ENCODE measurements at places on chromosomes 5 and 9.

- DNase-seq = no peak
These were observed 231.0 kb downstream of the AP3B1 start for GRCh38 chr5:78063495-78063894.

DNA sequence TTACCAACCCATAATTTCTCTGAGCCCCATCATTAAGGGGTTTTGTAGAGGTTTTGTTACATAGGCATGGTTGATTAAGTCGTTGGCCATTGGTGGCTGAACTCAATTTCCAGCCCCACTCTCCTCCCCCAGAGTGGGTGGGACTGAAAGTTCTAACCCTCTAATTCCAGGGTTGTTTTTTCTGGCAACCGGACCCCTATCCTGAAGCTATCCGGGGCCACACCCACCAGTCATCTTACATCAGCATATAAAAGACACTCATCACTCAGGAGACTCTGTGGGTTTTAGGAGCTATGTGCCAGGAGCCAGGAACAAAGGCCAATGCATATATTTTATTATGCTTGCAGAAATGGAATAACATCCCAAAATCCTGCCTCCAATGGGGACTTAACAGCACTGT lies 186.0 kb downstream of the NXNL2 start:
- no peak for DNase-seq

- DNase-seq = no peak
These were observed 22.3 kb upstream of the OMD start for GRCh38 chr9:92446536-92446935.

- no peak for DNase-seq
These were observed 231.8 kb downstream of the BRINP1 start for GRCh38 chr9:119137479-119137878.

- DNase-seq = no peak
These were observed 245.3 kb downstream of the NFIB start for GRCh38 chr9:14068690-14069089.

GRCh38 chr9:21684831-21685362 lies 117.5 kb upstream of the MTAP start:
- no peak for DNase-seq

DNA sequence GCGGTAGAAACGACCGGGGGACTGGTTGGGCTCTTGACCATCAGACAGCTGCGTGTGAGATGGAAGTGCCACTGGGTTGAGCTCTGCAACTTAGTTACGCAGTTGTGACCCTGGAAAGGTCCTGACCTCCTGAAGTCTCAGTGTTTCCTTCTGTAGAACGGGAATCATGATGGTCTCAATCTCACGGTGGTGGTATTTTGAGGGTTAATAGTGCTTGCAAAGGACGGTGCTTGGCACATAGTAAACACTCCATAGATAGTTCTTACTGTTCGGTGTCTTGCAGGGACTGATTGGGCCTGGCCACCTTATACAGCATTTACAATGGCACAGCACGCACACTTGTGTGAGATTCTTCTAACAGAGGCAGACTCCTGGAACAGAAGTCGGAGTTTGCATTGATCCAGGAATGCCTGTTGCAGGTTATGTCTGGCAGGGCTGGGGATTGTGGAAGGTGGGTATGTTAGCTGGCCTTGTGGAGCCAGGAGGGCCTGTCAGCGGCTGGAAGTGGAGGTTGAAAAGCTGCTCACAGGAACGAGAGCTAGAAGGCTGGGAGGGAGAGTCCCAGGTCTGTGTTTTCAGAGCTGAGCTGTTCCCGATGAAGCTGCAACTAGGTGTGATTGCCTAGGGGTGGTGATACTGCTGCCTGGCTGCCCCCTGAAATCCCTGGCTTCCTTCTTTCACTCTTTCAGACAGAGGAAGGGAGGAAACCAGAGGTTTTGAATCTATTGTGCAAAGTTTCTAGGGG lies 962 bp upstream of the TXN start:
- DNase-seq = peak; percentile 8

GRCh38 chr5:126449751-126450271 lies 26.6 kb downstream of the GRAMD2B start:
- DNase-seq = peak; percentile 31

DNA sequence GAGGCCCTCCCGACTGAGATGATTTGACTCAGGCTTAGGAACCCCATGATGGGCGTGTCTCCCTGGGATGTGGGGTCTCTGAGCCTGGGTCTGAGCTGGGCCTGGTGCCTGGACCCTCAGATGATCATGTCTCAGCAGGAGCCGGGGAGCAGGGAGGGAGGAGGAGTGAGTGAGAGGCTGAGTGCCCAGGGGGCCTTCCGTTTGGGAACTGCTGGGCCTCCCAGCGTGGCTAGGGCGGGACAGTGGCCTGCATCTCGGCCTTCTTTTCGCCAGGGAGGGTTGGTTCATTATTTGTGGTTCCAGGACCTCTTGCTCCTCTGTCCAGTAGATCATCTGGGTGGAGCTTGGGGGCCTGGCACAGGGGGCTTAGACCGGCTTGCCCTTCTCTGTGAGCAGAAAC lies 5.6 kb downstream of the PRRX2 start:
- DNase-seq = no peak

DNA sequence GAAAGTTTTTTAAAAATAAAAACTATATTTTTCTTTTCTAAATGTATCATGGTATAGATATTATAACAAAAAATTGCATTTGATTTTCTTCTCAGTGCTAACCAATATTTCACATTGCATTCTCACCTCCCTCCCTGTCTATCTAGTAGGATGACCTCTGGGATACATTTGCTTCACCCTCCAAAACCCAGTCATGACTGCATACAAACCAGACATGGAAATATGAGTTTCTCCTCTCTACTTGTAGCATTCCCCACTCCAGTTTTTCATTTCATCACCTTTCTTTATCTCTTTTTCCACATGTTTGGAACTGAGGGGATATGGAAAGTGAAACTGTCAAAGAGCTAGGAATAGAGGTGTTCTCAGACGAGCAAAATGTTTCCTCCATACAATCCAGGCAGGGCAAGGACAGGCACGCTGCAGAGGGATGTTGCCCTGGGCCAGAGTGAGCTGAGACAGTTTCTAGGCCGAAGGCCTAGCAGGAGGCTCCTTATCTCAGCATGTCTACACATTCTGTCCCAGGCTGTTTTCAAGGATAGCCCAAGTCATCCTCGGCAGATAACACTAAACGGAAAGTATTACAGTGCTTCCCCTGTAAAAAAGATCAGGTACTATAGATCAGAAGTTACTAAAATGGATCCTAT lies 46.7 kb downstream of the MEF2C start:
- DNase-seq = no peak

- DNase-seq = peak; percentile 29
These were observed 89.7 kb upstream of the SLC44A1 start for GRCh38 chr9:105154723-105155191.

DNA sequence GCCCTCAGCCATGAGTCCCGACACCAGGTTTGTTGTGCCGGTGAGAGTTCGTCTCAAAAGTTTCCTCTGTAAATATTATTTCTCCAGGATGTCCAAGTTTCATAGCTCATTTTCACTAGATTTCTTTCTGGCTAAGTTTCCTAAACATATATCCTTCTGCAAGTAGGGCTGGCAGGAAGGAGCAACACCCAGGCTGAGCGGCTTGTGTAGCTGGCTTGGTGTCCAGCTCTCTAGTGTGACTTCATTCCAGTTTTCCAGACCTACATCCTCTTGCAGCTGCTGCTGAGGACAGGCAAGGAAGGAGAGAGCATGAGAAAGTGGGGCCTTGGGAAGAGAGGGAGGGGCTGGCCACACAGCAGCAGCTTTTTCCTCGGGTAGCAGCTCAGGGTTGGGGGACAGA lies 80.3 kb downstream of the FGF1 start:
- no peak for DNase-seq

DNA sequence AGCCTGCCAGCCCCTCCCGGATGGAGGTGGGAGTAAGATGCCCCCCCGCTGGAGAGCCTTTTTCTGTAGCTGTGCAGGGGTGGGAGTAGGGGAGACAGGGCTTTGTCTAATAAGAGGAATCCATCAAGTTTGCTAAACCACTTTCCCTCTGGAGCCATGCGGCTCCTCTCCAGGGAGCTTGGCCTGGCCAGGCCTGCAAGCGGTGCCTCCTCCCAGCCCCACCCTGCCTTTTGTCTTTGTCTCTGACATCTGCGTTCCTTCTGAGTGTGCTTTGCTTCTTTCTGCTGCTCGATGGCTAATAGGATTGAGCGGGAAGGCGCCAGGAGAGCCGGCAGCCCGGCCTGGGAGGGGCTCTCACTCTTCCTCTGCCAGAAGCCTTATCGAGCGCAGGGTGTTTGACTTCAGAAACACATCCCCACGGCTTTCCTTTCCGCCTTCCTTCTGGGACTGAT lies 26.7 kb upstream of the FCN1 start:
- DNase-seq = peak; percentile 35

DNA sequence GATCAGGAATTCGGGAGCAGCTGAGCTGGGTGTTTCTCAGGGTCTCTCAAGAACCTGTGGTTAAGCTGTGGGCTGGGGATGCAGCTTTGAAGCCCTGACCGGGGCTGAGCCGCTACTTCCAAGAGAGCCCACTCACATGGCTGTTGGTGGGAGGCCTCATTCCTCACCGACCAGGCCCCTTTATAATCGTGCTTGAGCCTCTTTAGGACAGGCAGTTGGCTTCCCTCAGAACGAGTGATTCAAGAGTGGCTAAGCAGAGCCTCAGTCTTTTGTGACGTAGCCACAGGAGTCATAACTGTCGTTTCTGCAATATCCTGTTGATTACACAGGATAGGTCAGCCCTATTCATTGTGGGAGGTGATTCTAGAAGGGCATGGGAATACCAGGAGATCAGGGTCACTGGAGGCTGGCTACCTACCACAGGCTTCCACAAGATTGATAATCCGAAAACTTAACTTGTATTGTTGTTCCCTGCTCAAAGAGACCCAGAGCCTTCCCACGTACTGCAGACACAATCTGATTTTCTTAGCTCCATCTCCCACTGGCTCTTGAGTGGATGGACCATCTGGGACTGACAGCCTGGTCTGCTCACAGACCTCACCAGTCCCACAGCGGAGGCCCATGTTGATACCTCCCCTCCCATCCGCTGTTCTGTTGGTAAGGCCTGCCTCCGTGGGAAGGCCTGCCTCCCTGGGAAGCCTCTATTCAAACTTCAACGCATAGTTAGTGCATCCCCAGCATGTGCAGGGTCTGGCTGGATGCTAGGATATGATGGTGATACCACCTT lies 3.0 kb upstream of the ERGIC1 start:
- DNase-seq = peak; percentile 67

GRCh38 chr9:120895951-120896350 lies 19.0 kb upstream of the PHF19 start:
- no peak for DNase-seq

GRCh38 chr5:83899326-83899970 lies 178.8 kb upstream of the HAPLN1 start:
- DNase-seq = peak; percentile 23

GRCh38 chr9:69252436-69252835 lies 72.6 kb upstream of the ENTREP1 start:
- DNase-seq = no peak

- DNase-seq = peak; percentile 38
These were observed 26.2 kb downstream of the SNX24 start for GRCh38 chr5:122871661-122872060.

- no peak for DNase-seq
These were observed 403.9 kb downstream of the CDH18 start for GRCh38 chr5:19584131-19584530.

- no peak for DNase-seq
These were observed 1907.6 kb upstream of the ACO1 start for GRCh38 chr9:30476826-30477225.

DNA sequence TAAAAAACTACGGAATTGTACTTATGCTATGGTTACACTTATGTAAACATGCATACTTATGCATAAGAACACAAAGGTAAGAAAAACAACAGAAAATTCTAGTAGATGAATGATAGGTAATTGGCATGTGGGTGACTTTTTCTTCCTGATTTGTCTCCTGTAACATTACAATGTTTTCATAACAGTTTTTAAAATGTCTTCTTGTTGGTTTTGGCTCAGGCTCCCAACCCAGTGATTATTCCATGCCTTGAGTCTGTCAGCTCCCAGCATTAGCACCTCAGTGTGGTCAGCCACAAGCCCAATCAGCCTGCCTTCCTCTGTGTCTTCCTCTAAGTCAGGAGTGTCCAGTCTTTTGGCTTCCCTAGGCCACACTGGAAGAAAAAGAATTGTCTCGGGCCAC lies 7.9 kb upstream of the FOXE1 start:
- DNase-seq = no peak

- DNase-seq = no peak
These were observed 26.1 kb upstream of the FCN1 start for GRCh38 chr9:134943836-134944235.

DNA sequence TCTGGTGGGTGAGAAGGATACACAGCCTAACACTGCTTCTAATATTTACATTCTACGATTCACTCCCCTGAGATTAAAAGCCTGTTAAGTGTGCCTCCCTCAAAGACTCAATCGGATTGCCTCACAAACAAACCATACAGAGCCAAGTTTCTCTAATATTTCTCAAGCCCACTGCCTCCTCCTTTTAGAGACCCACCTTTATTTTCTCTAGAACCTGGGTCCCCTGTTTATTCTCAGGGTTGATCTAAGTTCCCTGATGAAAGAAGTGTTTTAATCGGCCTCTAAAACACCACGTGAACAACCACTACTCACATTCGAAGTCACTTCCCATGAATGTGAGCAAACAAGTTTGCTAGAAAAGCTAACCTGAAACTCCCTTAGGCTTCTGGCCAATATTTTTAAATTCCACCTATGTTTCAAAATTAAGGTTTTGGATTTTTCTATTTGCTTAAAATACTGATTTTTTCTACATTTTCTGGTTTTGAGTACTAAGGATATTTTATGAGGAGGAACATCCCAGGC lies 76.5 kb downstream of the GLIS3 start:
- DNase-seq = no peak

DNA sequence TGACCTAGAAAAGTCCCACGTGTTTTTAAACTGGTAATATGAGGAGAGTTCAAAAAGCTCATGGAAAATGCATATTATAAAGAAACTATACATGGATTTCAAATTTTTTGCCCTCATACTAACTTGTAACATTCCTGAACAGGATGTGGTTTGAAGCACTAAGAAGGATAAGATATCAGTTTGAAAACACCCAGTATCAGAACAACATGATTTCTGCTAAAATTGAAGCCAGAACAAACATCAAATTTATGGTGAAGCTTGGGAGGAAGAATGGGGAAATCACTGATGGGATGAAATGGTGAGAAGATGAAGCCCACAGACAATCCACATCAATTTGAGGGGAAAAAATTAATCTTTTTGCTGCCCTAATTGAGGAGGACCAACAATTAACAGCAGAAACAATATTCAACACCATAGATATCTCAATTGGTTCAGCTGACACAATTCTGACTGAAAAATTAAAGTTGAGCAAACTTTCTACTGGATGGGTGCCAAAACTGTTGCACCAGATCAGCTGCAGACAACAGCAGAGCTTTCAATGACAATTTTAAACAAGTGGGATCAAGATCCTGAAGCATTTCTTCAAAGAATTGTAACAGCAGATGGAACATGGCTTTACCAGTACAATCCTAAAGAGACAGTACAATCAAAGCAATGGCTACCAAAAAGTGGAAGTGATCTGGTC lies 113.2 kb upstream of the SNX2 start:
- no peak for DNase-seq

GRCh38 chr9:127537014-127537413 lies 75.1 kb upstream of the STXBP1 start:
- DNase-seq = peak; percentile 54

- no peak for DNase-seq
These were observed 18.0 kb downstream of the IGIP start for GRCh38 chr5:140143521-140144258.

- no peak for DNase-seq
These were observed 1355.1 kb upstream of the WWC1 start for GRCh38 chr5:166936351-166936750.
